ENCODE measurements at places on chromosomes 5 and 9.

DNA sequence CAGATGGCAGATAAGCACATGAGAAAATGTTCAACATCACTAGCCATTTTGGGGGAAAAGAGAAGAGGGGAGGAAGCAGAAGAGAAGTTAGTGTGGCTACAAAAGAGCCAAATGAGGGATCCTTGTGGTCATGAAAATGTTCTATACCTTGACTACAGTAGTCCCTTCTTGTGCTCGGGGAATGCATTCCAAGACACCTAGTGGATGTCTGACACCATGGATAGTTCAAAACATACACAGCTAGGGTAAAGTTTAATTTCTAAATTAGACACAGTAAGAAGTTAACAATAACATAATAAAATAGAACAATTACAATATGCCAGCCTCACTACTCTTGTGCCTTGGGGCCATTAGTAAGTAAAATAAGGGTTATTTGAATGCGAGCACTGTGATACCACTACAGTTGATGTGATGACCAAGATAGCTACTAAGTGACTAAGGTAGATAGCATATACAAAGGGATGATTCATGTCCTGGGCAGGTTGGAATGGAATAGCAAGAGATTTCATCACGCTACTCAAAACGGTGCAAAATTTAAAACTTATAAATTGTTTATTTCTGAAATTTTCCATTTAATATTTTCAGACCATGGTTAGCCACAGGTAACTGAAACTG lies 344.1 kb downstream of the NR2F1-AS1 start:
- no peak for DNase-seq

DNA sequence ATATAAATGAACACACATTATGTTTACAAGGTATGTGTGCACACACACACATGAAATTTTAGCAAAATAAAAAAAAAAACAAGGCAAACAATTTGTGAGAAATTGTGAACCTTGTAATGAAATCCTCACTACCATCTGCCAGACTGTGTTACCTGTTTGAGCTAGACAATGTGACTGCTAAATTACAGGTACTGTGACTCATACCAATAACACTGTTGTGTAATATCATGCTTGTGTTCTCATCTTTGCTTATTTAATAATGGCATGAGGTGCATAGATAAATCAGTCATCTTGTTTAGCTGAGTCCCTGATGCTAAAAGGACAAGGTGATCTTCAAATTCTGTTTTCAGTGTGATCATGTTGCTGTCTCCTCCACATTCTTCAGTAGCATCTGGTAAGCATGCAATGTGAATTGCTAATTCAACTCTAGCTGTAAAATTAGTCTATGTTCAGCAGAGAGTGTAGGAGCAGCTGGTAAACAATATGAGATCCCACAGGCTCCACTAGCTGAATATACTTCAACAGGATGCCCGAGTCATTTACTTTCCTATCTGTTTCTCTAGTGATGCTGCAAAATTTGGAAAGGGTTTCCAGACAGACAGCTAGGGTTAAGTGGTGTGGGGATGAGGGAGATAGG lies 966.3 kb upstream of the C9orf72 start:
- no peak for DNase-seq

DNA sequence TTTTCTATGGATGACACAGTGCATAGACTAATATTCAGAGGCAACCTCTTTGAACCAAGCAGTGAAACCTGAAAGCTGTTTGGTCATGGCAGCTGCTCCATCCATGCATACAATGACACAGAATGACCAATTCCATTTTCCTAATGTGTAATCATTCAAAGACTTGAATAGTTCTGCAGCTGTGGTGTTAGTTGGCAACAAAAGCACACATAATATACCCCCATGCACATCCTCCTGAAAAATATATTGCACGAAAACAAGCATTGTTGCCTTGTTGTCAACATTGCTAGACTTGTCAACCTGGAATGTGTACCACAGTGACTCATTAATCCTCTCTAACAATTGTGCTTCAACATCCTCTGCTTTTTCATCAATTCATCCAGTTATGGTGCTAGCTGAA lies 71.0 kb upstream of the SEMA6A start:
- DNase-seq: no peak

DNA sequence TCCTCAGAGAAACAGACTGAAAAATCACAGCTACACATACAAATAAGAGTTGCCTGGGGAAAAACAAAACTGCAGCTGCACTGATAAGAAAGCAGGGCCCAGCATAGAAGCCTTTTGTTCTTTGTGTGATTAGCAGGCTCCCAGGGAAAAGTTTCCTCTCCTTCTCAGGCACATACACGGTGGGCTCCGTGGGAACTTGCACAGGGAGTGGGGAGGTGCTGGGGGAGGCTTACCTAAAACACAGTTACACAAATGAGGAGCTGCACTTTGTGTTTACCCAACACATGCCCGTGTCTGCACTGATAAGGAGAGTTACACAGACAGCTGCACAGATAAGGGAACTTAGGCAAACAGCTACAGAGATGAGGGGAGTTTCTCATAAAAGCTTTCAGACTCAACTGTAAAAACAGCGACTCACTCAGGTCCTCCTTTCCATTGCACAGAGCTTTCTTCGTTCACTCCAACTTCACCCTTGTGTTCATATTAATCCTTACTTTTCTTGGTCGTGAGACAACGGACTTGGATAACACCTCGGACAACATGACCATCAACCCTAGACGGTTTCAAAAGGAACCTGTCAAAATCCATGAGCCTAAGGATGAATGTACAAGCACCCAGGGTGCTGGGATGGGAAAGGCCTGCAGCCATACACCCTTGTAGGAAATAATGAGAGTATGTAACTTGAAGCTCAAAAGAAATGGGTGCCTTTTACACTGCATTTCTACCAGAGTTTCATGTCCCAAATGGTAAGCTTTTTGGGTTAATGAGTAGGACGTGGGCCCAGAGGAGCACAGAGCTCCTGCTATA lies 50.8 kb downstream of the SERINC5 start:
- DNase-seq: no peak

- no peak for DNase-seq
Observed at GRCh38 chr5:122420091-122420490, 108.1 kb downstream of the SNCAIP start.

- DNase-seq: no peak
Observed at GRCh38 chr5:138574744-138575193, 432 bp downstream of the HSPA9 start.

Measured in RPMI8226 (cell line).